ENCODE measurements at places on chromosomes 1 and 21.

- no peak for DNase-seq
Measured at GRCh38 chr1:74681001-74681400, 7.4 kb upstream of the ERICH3 start.

GRCh38 chr1:202588503-202589189 lies 121.6 kb downstream of the SYT2 start:
- DNase-seq = no peak

DNA sequence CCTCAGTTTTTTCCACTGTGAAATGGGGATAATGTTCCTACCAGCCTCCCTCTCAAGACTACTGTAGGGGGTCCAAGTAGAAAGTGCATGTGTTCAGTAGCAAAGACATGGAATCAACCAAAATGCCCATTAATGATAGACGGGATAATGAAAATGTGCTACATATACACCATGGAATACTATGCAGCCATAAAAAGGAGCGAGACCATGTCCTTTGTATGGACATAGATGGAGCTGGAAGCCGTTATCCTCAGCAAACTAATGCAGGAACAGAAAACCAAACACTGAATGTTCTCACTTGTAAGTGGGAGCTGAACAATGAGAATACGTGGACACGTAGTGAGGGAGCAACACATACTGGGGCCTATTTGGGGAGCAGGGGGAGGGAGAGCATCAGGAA lies 6.1 kb upstream of the ZNF362 start:
- DNase-seq = no peak

- DNase-seq = no peak
Measured at GRCh38 chr1:76763738-76764137, 103.5 kb upstream of the ST6GALNAC5 start.

GRCh38 chr1:75014250-75014649 lies 119.9 kb upstream of the LHX8 start:
- DNase-seq = no peak

DNA sequence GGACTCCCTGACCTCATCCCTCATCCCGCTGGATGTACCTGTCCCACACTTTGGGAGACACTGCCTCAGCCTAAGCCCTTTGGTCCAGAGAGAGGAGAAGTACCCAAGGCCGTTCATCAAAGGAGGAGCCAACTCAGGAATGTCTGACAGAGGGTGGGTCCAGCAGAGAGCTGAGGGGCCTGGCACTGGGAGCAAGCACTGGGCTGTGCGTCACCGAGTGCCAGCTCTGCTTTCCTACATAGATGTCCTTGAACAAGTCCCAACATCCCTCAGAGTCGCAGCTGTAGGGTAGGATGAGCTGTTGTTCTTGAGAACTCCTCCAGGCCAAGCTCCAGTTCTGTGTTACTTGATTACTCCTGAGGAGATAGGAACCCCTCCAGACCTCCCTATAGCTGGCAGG lies 68.8 kb upstream of the ACOT11 start:
- no peak for DNase-seq

GRCh38 chr1:31248276-31248675 lies 8.6 kb upstream of the NKAIN1 start:
- DNase-seq = no peak

DNA sequence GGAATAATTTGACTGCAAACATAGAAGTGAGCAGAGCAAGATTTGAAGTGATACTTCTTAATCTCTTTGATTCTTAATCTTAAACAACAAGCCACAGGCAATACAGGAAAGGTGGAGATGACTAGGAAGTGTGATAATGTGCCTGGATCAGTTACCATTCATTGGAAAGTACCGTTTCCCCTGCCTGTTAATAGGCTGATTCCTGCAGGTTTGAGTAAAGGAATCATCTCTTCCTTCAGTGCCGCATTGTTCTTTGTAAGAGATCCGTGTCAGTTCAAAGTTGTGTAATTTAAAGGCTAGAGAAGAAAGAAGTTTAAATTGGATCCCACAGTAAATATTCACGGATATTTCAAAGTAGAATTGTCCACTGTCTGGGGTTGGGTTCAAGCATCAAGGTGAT lies 43.5 kb upstream of the BCL10 start:
- DNase-seq = no peak

DNA sequence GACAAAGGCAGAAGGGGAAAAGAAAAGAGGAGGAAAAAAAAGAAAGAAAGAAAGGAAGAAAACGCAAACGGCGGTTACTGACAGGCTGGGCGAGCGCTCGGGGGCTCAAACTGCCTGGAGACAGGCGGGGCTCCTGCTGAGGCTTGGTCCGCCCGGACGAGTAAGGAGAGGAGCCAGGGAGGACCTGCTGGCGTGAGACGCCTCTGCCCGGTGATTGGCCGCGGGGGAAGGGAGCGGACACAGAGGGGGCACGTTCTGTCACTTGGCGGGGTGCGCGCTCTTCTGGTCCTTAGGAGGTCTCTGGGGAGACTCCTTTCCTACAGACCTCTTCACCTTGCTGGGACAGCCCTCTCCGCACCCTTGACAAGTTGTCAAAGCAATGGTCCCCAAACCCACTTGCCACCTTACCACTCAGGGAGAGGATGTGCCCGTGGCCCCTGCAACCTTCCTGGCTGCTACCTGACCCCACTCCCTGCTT lies 791 bp upstream of the PIK3R3 start:
- DNase-seq = peak; percentile 96

DNA sequence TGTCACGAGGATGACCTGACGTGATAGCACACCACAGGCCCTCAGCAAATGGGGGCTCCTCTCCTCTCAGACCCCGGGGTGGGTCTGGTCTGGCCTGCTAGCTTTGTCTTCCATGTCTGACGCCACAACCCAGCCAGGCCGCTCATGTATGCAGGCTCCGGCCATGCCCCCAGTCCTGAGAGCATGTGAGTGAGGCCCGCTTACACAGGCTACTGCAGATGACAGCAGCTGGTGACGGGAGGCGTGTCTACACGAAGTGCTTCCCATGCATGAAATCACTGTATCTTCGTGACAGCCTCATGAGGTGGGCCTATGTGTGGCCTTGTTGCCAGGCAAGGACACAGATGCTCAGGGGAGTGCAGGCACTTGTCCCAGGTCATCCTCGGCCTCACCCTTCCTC lies 16.4 kb downstream of the WNT4 start:
- no peak for DNase-seq

GRCh38 chr1:12565094-12565965 lies 52.7 kb downstream of the DHRS3 start:
- no peak for DNase-seq

DNA sequence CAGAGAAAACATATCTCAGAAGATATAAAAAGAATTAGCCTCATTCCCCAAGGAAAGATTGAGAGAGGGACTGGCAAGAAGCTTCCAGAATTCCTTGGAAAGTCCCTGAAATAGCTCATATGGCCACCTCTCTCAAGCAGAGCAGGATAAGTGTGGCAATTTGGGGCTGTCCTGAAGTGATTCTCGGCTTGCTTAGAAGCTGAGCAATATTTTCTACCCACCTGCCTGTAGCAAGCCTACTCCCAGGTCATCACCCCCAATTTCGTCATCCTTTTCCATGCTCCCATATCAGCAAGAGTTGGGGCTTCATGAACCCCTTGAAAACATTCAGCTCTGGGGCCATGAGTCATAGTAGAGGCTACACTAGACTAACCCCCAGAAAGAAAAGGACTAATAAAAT lies 131.5 kb downstream of the PLPP3 start:
- DNase-seq = no peak

DNA sequence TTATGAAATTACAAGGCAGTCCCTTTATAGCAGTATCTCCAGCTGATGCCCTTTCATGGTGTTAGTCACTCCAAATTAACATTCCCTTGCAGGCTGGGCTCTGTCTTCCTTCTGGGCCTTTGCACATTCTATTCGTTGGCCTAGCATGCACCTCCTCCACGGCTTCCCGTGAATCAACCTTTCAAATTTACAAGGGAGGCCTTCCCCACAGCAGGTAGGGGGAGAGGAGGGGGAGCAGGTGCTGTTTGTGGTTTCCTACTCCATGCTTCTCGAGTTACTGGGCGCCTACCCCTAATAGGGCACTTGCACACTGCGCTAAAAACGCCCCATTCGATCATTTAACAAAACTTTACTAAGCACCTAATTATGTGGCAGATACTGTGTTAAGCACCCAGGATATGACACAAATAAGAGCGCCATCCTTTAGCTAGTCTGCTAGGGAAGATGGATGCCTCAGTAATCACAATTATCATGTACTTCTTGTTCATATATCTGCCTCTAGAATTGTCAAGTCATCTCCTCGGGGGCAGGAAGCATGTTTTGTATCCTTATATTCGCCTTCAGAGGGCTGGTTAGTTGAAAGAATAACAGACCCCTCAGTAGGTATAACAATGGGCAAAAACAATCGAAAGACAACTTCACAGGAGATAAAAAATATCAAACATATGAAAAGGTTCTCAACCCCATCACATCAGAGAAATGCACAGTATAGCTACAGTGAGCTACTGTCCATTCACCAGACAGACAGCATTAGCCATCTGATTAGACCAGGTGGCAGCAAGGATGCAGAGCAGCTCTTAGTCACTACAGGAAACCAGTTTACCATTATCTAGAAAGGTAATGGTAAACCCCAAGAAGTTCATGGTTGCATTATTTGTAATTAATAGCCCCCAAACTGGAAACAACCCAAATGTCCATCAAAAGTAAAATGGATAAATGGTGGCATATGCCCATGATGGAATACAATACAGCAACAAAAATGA lies 1.7 kb upstream of the ADAR start:
- peak; percentile 26 for DNase-seq

DNA sequence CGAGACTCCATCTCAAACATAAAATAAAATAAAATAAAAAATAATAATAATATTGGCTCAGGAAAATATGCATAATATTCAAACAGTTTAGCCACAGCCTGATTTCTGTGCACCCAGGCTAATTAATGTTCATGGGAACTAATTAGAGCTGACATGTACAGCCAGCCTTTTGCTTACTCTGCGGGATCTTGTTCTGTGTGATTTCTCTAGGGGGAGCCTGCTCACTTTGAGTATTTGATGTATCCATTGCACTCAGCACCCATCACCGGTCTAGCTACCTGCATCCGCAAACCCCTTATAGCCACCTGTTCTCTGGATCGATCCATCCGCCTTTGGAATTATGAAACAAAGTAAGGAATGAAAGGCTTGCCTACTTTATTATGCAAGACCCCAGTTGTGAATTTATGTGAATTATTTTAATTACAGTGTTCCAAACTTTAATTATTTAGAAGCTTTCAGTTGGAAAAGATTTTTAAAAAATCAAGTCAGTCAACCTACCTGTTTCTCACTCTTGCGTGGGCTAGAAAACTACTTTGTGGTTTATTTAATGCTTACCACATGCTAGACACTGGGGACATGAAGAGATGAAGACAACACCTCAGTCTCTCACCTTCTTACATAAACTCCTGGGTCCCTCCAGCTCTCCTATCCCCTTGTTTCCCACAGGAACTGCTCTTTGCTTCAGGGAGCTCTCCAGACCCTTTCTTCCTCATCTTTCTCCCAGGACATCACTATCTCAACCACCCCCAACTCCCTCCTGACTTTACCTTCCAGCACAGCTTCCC lies 25.4 kb downstream of the CFAP57 start:
- DNase-seq = no peak

DNA sequence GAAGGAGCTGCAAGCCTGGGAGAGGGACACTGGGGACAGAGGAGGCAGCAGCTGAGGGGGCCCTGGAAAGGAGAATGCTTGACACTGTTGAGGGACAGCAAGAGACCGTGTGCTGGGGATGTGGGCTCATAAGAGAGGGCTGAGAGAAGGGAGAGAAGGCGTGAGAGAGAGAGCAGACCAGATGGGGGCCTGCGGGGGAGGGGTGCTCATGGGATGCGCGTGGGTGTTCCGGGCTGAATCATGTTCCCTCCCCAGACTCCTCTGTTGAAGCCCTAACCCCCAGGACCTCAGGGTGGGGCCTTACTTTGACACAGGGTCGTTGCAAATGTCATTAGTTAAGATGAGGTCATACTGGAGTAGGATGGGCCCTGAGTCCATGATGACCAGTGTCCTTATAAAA lies 40.8 kb downstream of the NTPCR start:
- no peak for DNase-seq

GRCh38 chr1:65512967-65513780 lies 92.7 kb downstream of the LEPR start:
- DNase-seq = no peak

GRCh38 chr1:226912587-226913176 lies 27.4 kb upstream of the COQ8A start:
- no peak for DNase-seq

GRCh38 chr1:29668551-29669157 lies 432.3 kb downstream of the PTPRU start:
- DNase-seq = no peak

DNA sequence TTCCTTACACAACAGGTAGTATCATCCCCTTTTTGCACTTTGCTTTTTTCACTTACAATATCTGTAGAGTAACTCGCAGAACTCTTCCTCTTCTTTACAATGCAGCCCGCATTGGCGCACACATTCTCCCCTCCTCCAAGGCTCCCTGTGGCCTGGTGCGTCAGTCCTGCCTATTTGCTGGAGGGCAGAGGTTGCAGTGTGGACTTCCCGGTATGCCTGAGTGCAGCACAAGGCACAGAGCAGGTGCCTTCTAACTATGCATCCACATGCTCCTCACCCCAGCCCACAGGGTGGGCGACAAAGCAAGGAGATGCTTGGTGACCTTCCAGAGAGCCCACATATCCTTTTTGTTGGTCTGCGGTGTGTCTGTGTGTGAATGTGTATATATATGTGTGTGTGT lies 53.3 kb downstream of the ARHGEF11 start:
- no peak for DNase-seq

GRCh38 chr21:17387030-17387617 lies 125.7 kb upstream of the CXADR start:
- peak; percentile 59 for DNase-seq

DNA sequence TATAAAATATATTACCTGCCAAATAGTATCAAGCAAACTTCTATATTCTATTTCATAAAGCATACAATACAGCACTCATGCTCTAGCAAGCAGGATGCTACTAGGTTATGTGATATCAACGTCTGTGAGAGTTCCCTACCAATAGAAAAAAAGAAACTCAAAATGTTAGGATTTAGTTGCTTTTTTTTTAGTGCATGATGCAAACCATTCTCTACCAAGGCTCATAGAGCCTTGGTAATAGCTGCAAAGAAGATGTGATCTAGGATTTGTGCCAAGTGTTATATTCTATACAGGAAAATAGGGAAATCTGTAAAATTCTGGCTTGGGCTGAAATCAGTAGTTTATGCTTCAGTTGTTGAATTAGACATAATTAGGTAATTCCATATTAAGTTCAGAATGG lies 394.4 kb downstream of the DSCAM start:
- no peak for DNase-seq

- DNase-seq = no peak
Measured at GRCh38 chr1:35622510-35623178, 18.7 kb downstream of the PSMB2 start.

Measured in NCI-H774 (cell line).